ENCODE measurements at places on chromosomes 16 and 17.

DNA sequence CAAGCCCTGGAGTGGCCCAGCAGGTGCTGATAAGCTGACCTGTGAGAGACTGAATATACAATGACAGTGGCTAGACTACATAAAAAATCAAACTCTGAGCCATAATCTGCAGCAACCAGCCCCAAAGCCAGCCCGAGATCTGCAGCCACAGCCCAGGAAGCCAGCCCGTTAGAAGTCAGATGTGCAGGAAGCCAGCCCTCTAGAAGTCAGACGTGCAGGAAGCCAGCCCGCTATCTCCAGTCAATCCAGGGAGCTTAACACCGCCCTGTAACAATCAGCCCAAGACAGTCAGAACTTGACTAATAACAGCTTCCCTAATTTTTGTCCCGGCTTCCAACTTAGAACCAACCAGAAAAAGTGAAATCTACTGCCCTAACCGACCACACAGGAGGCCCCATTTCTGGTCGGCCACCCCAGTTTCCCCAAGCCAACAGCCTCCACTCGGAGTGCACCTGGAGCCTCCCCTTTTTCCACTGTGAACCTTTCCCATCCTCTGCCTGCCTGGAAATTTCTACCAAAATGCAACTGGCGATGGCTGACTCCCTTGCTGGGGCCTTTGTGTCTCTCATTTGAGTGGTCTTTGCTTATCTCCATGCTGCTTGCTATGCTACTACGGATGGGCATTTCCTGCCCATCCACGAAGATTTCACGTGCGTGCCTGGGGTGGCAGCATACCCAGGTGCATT is 769.3 kb downstream of the KCNJ18 start:
- no peak for DNase-seq

GRCh38 chr16:61763013-61763412 is 273.2 kb downstream of the CDH8 start:
- no peak for DNase-seq

DNA sequence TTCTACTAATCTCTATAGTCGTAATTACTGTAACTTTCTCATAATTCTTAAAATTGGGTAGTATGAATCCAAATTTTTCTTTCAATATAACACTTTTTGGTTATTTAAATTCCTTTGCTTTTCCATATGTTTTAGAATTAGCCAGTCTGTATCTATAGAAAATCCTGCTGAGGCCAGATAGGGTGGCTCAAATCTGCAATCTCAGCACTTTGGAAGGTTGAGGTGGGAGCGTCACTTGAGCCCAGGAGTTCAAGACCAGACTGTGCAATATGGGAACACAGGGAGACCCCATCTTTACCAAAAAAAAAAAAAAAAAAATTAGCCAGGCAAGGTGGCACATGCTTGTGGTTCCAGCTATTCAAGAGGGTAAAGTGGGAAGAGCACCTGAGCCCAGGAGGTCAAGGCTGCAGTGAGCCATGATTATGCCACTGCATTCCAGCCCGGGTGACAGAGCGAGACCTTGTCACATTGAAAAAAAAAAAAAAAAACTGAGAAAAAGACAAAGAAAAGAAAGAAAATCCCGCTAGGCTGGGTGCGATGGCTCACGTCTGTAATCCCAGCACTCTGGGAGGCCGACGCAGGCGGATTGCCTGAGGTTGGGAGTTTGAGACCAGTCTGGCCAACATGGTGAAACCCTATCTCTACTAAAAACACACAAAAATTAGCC is 9.3 kb downstream of the TERF2 start:
- no peak for DNase-seq

- no peak for DNase-seq
Measured at GRCh38 chr17:43393944-43394482, 4.8 kb upstream of the ARL4D start.

GRCh38 chr17:7716901-7717755 is at the start of gene DNAH2:
Gene DNAH2, plus strand, starts transcription at chr17:7717744. Its CDS starts 1,991 bp downstream, at chr17:7719735.
- DNase-seq, result no peak

GRCh38 chr16:29871822-29872546 is 9.0 kb upstream of the CDIPT start:
- DNase-seq, result no peak

DNA sequence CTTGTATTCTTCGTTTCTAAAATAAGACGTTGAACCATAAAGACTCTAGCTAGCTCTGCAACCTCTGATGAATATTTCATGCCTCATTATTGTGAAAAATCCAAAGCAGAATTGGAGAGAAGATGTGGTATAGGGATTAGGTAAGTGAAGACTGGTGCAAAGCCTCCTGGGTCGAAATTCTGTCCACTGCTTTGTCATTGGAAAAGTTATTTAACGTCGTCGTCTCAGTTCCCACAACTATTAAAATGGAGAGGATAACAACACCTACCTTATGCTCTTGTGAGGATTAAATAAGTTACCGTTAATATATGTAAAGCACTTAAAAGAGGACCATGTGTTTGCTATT is 1.4 kb upstream of the PRPSAP2 start:
- DNase-seq, result no peak

GRCh38 chr17:28230011-28230410 is 89.0 kb upstream of the TMEM97 start:
- no peak for DNase-seq

DNA sequence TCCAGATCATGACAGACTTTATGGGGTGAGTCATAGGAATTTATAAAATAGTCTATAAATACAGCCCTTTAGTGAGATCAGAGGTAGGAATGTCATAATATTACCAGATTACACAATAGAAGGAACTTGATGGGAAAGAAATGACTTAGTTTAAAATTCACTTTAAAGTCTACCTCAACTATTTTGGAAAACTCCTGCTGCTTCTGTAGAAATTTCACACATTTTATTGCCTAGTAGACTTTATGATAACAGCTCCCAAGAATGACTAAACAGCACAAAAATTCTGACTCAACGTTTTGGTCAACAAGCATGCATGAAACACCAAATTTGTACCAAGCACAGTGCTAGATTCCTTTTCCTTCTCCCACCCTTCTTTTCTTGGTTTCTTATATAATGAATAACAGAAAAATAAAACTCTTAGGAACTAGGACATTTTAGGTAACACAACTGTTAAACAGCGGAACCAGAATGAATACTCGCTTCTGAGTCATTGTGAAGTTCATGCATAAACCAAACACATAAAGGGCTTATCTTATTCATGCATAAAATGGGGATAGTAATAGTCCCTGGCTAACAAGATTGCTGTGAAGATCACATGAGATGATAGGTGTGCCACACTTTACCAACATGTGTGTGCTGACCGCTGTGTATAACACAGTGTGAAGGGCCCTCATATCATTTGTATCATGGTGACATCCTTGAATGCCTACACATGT is 243.9 kb downstream of the CDH8 start:
- DNase-seq, result no peak

- DNase-seq, result no peak
Measured at GRCh38 chr16:65749506-65749905, 617.0 kb upstream of the CDH5 start.

GRCh38 chr17:8038954-8039610 is at the start of gene ALOX15B:
Gene ALOX15B, plus strand, starts transcription at chr17:8039059. Its CDS starts 97 bp downstream, at chr17:8039156.
- no peak for DNase-seq

DNA sequence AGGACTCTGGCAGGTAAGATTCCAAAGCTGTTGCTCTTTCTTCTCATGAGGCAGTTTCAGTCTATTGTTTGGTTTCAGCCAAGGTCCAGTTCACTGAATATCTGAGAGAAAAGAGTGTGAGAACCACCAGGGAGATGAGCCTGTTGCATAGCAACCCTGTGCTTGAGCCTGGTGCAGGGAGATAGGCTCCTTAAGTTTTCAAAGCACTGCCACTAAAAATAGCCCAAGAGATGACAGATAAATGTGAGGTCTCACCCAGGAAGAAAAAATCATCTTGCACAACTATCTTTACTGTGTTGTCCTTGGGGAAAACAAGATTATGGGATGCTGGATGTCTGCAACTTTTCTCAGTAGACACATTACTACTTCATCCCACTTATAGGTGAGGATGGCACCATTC is 26.2 kb upstream of the NUDT7 start:
- no peak for DNase-seq

DNA sequence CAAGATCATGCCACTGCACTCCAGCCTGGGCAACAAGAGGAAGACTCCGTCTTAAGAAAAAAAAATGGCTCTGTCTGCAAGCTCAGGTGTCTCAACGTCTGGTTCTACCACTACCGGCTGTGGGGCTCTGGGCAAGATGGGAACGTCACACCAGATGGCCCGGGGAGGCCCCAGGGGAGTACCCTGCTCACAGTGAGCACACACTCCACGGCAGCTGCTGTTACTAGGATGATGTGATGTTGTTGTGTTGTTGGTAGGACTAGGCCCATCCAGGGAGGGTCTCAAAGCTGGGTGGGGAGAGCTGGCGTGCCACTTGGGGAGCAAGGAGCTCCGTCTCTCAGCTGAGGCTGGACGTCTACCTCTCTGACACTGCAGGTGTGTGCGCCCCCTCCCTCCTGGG is 9.4 kb upstream of the NPTX1 start:
- DNase-seq, result no peak

- DNase-seq, result no peak
Measured at GRCh38 chr16:52265446-52265861, 281.5 kb downstream of the TOX3 start.

- no peak for DNase-seq
Measured at GRCh38 chr16:50267151-50267631, 840 bp downstream of the ADCY7 start.

- DNase-seq, result no peak
Measured at GRCh38 chr16:72985148-72985941, 62.6 kb downstream of the ZFHX3 start.

GRCh38 chr17:8120520-8121406 is 2.4 kb upstream of the ALOXE3 start:
- no peak for DNase-seq

DNA sequence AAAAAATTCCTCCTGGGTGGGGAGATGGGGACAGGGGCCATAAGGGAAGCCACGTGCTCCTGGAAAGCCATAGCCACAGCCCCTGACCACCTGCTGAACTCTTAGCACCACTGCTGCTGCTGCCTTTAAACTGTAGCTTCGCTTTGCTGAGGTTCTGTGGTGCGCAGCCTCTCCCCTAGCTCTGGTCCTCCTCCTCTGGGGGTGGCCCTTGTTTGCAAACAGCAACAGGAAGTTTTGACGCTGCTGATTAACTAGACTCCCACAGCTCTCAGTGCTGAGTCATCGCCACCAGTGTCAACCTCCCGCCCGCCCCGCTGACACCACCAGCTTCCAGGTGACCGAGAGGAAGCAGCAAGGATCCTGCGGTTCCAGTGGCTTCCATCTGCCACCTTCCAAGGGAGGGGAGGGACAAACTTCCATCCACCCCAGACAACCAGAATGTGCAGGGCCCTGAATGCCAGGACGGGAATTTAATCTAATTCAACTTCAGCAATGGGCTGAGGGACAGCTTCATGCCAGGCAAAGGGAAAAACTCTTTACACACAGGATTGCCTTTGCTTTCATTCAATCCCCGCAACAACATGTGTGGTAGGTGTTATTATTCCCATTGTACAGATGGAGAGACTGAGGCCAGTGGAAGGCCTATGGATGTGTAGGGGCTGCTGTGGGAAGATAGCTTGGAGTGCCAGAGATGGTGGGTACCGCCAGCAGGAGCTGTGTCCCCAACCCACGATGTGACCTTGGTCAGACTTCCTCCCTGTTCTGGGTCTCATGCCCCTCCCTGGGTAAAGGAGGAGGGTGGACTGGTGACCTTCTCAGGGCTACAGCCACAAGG is 8.1 kb upstream of the KIFC3 start:
- DNase-seq, result no peak

DNA sequence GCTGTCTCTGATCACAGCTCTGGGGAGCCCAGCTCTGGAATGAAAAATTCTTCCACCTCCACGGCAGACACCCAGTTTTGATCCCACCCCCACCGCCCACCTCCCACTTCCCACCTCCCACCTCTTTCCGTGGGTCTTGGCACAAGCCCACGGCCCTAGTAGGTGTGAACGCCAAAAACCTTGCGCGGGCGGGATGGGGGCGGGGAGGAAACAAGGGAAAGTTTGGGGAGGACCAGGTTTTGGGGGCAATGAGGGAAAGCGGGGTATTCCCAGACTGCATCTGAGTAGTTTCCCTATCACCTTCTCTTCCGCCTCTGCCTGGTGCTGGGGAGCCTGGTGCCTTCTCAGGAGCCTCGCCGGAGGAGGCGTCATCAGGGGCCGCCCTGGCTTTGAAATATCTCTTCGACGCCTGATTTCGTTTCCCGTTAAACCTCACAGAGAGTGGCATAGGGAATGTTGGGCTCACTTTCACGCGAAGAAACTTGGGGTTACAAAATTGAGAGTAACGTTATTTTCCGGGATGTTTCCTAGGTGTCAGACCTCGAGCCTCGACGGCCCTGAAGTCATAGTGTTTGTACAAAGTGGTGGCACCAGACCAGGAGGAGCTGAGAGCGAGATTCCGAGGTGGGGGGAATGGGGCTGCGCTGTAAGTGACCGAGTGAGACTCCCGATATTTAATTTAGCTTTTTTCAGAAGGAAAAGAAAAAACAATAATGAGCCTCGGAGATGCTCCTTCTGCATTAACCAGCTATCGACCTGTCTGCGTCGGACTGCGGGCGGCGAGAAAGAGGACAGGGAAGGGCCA is 1.6 kb upstream of the IRX3 start:
- DNase-seq, result no peak

- no peak for DNase-seq
Measured at GRCh38 chr17:80220054-80220735, at the start of the genes SGSH and SLC26A11. Gene SGSH, minus strand, starts transcription at chr17:80220333. Its CDS starts 20 bp downstream, at chr17:80220313. Gene SLC26A11, plus strand, starts transcription at chr17:80220427. Its CDS starts 1,134 bp downstream, at chr17:80221561.

DNA sequence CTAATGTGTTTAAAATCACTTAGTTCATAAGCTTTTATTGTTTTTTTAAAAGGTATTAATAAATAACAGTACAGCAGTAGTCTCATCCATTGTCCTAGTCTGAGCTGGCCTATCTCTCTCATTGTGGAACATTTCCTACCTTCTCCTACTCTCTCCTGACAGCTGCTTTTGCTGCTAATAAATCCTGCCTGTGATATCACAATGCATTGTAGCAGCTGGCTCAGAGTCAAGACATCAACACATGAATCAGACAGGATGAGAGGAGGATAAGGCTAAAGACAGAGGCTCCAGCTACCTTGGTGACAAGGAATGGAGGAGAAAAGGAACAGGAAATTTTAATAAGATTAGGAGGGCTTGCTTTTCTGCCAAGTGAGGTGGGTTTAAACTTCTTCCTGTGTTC is 626.1 kb downstream of the HS3ST4 start:
- no peak for DNase-seq

Measured in cortex of kidney (tissue), 1 donor.